ENCODE measurements at places on chromosomes 5 and 9.

GRCh38 chr5:115636008-115636407 lies 10.2 kb upstream of the TMED7 start:
- DNase-seq: no peak

DNA sequence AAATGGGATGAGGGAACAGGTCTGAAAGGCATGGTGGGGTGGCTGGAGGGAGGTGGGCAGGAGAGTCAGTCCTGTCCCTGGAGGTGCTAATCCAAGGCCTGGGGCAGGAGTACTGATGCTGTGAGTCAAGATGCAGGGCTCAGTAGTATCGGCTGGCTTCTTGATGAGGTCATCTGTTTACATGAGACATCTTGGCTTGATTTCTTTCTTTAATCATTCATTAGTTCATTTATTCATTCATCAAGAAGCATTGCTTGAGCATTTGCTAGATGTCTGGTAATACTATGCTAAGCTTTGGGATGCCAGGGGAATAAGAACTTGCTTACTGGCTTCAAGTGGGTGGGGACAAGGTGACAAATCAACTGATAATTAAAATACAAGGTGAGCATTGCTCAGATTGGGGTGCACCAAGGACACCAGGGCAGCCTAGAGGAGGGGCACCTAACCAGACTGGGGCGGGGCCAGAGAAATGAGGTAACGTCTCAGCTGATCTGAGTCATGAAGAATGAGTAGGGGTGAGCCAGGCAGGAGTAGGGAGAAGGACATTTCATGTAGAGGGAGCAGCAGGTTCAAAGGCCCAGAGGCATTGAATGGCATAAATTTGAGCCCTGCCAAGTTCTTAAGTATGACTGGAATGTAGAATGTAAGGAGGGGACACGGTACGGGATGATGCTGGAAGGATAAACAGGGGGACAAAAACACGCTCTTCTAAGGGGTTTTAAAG lies 88.8 kb downstream of the EGFLAM start:
- DNase-seq: no peak

- no peak for DNase-seq
Measured at GRCh38 chr5:84696651-84697050, 312.0 kb upstream of the EDIL3 start.

DNA sequence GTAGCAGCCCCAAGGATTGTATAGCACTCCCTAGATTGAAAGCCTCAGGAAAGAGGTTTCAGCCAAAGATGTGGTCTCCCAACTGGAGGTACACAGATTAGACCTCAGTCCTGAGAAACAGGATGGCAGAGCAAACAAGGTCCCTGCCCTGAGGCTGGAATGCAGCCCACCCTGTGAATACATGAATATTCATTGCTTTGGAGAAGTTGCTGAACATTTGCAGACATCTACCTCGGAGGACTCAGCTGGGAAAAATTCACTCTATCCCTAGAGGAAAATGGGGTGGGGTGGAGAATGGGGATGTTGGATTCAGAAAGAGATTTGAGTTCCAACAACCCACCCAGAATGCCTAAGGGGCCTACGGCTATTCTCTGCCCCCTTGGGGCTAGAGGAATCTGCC lies 129.4 kb downstream of the SLIT3 start:
- DNase-seq: peak; percentile 35

GRCh38 chr9:101226803-101227202 lies 158.0 kb downstream of the BAAT start:
- no peak for DNase-seq

GRCh38 chr5:155389498-155389897 lies 375.9 kb downstream of the KIF4B start:
- DNase-seq: no peak

DNA sequence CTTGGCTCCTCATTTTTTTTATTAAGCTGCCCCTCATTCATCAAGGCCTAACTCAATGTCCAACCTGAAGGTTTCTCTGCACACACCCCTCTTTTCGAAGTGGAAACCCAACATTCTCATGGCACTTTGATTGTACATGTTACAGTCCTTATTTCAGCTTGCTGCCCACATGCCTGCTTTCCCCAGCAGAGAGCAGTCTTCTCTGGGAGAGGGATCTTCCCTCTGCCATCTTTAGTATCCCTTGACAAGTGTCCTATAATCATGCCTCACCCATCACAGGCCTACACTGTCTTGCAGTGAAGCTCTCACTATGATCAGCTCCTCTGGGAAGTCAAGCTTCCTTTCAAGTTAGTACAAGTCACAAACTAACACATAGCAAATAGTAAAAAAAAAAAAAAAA lies 175.1 kb downstream of the ACER2 start:
- DNase-seq: no peak

- no peak for DNase-seq
Measured at GRCh38 chr5:66013397-66013796, 87.0 kb downstream of the ERBIN start.

DNA sequence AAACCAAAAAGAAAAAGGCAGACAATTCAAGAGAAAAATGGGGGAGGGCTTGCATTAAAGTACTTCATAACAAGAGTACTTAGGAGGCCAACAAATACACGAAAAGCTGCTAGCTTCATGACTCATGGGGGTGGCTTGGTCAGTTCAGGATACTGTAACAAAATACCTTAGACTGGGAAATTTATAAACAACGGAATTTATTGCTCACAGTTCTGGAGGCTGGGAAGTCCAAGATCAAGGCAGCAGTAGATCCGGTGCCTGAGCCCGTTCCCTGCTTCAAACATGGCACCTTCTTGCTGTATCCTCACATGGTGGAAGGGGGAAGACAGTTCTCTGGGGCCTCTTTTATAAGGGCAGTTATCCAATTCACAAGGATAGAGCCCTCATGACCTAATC lies 111.4 kb downstream of the C9orf50 start:
- DNase-seq: peak; percentile 94

GRCh38 chr9:18235181-18235908 lies 238.6 kb upstream of the ADAMTSL1 start:
- DNase-seq: no peak

- no peak for DNase-seq
Measured at GRCh38 chr9:133932181-133932580, 59.9 kb downstream of the VAV2 start.

DNA sequence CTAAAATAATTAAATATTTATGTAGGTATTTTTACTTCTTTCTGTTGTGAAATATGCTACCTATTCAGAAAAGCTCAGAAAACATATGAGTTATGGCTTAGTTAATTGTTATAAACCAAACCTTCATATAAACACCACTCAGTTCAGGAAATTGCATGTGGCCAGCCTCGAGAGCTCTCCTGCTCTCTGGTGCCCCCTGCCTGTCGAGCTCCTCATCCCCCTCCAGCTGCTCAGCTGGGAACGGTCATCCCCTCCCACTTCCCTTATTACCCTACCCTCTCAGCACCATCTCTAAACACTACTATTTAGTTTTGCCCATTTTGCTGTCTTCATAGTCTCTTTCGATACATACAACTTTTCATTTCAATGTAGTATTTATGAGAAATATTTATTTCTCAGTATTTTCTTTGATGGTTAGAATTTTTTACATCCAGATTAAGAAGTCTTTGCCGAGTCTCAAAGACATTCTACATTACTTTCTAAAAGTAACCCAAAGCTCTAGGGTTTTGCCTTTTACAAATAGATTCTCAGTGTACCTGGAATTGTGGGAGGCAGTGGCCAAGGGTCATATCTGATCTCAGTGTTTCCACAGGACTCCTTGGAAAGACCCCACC lies 51.2 kb upstream of the SEMA4D start:
- DNase-seq: peak; percentile 55

- no peak for DNase-seq
Measured at GRCh38 chr5:55502759-55503158, 32.0 kb downstream of the PLPP1 start.

DNA sequence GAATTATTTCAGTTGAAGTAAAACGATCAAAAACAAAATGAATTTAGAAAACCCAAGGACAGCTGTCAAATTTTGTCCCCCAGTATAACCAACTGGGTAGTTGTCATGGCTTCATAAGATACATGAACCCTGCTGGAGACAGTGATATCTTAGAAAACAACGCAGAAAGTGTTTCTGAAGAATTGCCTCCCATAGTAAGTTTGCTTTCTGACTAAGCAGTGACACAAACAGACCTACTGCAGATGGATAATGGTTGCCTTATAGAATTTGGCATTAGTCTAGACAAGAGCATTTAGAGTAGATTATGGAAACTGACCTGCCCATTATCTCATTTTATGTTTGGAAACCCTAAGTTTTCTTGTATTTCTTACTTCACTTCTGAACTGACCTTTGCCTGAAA lies 187.7 kb upstream of the KCNN2 start:
- no peak for DNase-seq

GRCh38 chr5:59169768-59170150 lies 586.9 kb downstream of the RAB3C start:
- no peak for DNase-seq

GRCh38 chr9:91012933-91013841 lies 211.6 kb downstream of the SYK start:
- DNase-seq: no peak

DNA sequence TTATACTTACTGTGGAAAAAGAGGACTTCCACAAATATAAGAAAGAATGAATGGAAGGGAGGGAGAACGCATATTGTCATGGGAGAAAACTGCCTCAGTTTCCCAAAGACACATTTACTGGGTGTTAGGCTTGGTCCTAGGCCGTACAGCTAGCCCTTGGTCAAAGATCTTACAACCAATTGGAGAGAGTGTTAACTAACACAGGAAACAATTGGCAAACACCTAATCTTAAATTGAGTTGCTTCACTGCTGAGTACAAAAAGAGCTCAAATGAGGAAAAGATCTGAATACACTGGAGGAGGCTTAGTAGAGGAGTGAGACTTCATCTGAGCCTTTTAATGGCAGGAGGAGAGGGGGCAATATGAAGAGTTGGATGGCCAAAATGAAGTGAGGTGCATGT lies 161.7 kb downstream of the GLIS3 start:
- DNase-seq: no peak

DNA sequence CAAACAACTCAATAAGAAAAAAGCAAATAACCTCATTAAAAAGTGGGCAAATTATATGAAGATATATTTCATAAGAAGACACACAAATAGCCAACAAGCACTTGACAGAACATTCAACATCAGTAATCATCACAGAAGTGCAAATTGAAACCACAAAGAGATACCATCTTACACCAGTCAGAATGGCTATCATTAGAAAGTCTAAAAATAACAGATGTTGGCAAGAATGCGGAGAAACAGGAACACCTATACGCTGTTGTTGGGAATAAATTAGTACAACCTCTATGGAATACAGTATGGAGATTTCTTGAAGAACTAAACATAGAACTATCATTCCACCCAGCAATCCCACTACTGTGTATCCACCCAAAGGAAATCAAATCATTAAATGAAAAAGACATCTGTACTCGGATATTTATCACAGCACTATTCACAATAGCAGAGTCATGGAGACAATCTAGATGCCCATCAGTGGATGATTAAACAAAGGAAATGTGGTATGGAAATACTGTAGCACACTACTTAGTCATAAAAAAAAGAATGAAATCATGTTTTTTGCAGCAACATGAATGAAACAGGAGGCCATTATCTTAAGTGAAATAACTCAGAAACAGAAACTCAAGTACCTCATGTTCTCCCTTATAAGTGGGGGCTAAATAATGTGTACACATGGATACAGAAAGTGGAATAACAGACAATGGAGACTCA lies 106.8 kb upstream of the FST start:
- DNase-seq: peak; percentile 69

- DNase-seq: no peak
Measured at GRCh38 chr9:95891067-95891671, 15.7 kb downstream of the ERCC6L2 start.

DNA sequence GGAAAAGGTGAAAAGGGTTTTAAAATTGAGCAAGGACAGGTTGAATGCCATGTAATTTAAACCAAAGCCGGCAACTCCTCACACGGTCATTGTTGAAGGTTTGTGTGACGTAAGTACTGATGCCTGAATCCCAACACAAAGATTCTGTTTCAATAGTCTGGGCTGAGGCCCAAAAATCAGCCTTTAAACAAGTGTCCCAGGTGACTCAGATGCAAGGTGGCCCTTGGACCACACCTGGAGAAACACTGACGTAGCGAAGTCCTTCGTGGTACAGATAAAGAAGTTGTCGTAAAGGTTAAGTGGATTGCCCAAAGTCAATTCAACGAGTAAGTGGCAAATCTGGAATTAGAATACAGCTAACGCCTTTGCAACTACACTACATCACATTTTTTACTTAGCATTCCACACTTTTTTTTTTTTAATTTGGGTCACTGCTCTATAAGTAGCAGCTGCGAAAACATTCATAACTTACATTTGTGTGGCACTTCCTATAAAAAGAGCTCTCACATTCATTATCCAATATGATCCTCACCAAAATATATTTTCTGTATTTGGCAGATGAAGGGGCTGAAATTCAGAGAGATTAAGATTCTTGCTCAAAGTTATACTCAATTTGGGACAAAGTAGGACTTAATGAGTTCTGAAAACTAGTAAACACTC lies 111.3 kb downstream of the LPAR1 start:
- no peak for DNase-seq

- DNase-seq: no peak
Measured at GRCh38 chr5:78808380-78808779, 159.8 kb upstream of the LHFPL2 start.

DNA sequence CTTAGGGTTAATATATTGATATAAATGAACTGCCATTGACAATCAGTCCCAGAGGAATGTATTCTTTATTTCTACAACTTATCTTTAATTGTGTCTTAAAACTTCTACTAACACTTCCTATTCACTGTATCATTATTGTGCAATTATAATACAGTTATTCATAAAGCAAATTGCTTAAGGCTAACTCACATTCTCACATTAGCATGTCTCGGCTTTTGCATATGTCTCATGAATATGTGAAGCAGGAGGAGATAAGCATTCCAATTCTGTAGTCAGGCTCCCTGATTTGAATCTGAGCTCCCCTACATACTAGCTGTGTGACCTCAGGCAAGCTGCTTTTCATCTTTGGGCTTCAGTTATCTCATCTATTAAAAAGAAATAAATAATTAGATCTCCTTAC lies 45.4 kb downstream of the PLGRKT start:
- peak; percentile 9 for DNase-seq

DNA sequence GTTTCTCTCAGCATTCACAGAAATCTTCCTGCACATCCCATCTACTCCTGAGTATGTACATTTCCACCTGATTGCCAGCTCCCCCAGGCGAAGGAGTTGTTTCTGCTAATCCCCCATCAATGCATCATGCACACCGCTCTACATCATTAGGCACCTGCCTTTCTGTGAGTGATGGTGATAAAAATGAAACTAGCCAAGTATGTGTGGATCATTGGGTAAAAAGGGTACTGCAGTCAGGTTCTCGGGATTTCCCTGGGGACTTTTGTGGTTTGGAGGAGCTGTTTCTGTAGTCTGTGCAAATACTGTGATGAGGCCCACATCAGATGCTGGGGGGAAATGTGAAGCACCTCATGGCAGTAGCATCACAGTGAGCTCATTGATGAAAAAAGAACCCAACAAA lies 30.4 kb downstream of the CAMK4 start:
- DNase-seq: peak; percentile 47

GRCh38 chr5:6326776-6327175 lies 51.6 kb downstream of the MED10 start:
- no peak for DNase-seq
